Activated T-helper 1 cell treated with anti-CD3 and anti-CD28 coated beads, Interleukin-2, amount 50 U/mL, for 16 hours (primary cell): ENCODE measurements at places on chromosomes 3 and 15.

- no peak for DNase-seq
These were observed 92.4 kb downstream of the GHSR start for GRCh38 chr3:172355836-172356235.

- DNase-seq: no peak
These were observed 232.6 kb upstream of the LRTM1 start for GRCh38 chr3:55160241-55160983.

- no peak for DNase-seq
These were observed 143.6 kb downstream of the NAALADL2 start for GRCh38 chr3:175002732-175003143.

DNA sequence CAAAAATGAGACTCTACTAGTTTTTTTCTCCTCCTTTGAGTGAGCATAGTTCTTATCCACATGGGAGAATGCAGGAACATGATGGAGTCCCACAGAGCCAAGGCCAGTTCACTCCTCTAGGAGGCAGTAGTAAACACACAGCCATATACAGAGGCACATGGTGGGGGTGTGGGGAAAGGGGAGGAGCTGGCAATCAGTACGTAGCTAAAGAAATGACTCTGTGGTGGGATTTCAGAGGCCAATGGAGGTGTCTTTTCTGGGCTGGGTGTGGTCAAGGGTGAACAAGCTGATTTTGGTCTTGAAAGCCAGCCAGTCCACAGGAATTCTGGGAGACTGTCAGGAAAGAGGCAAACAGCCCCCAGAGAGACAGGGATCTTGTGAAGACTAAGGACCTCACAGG, 6.6 kb upstream of the RAB11A start:
- peak; percentile 28 for DNase-seq

DNA sequence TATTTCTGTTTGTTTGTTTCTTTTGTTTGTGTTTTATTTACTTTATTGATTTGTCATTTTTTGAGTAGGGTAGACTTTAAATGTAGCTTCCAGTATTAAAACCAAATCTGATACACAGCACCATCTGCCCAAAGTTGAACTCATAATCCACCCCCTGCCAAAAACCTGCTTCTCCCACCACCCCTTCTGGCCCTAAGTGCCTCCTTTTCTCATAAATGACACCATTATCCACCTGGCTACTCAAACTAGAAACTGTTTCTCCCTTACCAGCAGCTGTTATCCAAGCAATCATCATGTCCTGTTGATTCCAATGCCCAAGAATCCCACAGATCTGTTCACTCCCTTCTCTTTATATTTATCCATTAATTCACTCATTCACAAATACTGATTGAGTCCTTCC, 21.8 kb upstream of the PTX3 start:
- DNase-seq: no peak

DNA sequence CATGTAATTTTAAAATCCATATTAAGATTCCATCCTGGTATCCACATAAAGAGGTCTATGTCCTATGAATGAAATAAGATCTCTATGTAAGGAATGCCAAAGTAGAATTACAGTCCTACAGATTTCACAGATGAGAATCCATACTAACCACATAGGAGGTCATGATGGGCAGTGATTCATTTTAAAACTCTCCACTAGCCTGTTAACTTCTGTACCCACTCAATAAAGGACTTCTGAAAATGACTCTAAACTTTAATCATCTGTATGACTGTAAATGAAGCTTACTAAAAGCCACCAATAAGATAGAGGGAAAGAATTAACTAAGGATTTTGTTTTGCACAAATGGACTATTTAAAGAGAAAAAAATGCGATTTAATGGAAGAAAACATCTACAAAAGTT, 28.7 kb downstream of the MORC1 start:
- DNase-seq: no peak

- no peak for DNase-seq
These were observed 32.5 kb downstream of the ARHGEF3 start for GRCh38 chr3:56769116-56769707.

- no peak for DNase-seq
These were observed 32.9 kb upstream of the SLC22A13 start for GRCh38 chr3:38232701-38233100.

- no peak for DNase-seq
These were observed 10.6 kb upstream of the ACAN start for GRCh38 chr15:88792342-88793282.

GRCh38 chr3:15165061-15165460, 41.0 kb upstream of the CAPN7 start:
- no peak for DNase-seq
